ENCODE measurements at places on chromosomes 5 and 9.

GRCh38 chr5:124103671-124104070 is 591.7 kb downstream of the CSNK1G3 start:
- DNase-seq, result no peak

DNA sequence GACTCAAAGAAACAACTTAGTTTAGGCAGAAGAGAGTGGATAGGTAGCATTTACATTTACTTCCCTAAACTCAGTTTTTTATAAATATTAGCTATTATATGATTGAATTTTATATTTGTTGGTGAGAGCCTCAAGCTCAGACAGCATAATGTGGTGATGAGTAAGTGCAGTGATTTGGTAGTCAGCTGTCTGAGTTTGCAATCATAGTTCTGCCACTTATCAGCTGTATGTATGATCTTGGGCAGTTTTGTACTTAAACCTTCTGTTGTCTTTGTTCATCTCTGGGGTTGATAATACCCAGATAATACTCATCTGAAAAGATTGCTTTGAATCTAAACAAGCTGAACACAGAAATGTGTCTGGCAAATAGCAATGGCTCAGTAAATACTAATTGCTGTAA is 108.8 kb downstream of the ANXA1 start:
- no peak for DNase-seq

- DNase-seq, result no peak
These were observed 8.1 kb downstream of the HNRNPAB start for GRCh38 chr5:178212241-178213002.

GRCh38 chr5:35136386-35136785 is 88.6 kb upstream of the AGXT2 start:
- DNase-seq, result no peak

DNA sequence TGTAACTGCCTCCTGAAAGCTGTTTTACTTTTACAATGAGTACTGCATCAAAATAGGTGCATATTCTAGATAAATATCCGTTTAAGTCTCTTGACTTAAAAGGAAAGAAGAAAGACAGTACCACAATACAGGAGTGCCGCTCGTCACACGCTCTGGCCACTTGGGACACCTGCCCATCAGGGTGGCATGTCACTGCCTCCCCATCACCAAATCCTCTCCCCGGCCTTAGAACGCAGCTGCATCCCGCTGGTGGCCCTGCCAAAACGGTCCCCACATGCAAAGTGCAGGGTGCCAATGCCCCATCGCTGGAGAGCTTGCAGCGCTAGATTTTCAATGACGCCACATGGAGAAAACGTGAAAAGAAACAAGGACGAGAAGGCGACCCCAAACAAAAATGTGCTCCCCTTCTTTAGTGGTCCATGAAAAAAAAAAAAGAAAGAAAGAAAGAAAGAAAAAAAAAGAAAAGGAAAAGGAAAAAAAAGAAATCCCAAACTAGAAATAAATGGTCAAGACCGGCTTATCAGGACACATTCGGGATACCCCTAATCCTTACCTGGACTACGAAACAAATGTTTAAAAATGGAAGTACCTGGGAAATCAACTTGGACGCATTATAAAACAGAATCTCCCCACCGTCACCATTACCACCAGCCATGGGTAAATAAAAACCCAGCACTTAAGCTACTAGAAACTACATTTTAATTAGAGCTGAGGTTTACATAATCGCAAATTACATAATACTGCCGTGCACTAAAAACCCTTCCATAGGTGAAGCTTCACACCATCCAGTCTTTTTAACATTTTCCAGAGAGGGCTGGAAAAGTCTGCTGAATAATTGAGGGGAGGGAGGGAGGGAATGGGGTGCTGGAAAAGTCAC is 1.0 kb downstream of the ANKH start:
- DNase-seq, result peak; percentile 45

GRCh38 chr9:122302237-122303093 is 37.8 kb downstream of the MRRF start:
- no peak for DNase-seq

GRCh38 chr9:27350382-27350976 is 53.5 kb upstream of the EQTN start:
- DNase-seq, result no peak

- no peak for DNase-seq
These were observed 264.6 kb downstream of the SEC61B start for GRCh38 chr9:99486684-99487083.

- no peak for DNase-seq
These were observed 296.6 kb upstream of the RASA1 start for GRCh38 chr5:86971034-86971571.

DNA sequence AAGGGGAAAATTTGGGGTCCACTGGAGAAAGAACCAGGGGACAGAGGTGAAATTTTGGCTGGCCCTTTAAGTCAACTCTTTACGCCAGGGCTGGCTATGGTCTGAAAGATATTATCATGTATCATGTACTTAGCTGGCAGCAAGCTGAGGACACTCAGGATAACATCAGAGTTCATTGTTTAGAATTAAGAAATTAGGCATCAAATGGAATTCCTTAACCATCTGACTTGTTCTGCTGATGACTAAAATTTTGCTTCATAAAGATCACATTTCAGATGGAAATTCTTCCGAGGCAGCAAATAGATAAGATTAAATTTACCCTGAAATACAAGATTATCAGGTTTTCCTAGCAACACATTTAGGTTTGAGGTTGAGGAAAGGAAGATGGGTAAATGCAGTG is 269.4 kb upstream of the KLF9 start:
- no peak for DNase-seq

DNA sequence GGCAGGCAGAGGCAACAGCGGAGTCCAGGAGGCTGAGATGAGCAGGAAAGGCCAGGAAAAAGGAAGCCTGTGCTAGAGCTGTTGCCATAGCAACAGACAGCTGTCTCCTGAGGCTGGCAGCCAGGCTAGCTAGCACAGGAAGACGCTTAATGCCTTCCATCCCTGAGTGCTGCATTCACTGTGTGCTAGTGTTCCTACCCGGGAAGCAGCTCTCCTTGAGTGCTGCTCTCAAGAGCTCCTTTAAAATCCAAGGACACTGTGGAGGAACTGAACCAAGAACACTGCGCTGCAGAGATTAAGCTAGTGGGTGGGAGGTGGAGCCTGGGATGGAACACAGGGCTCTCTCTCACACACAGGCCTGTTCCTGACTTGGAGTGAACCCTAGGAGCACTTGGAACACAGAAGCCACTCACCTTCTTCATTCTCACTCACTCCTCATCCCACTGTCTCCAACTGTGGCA is 53.5 kb upstream of the IL7R start:
- no peak for DNase-seq
